ENCODE measurements at places on chromosomes 11 and 22.

- peak; percentile 70 for DNase-seq
These were observed 1.1 kb upstream of the ATG16L2 start for GRCh38 chr11:72812967-72813739.

- peak; percentile 35 for DNase-seq
These were observed 766 bp downstream of the APOL2 start for GRCh38 chr22:36238373-36239149.

GRCh38 chr11:75597636-75598035 lies 35.6 kb downstream of the SERPINH1 start:
- DNase-seq, result peak; percentile 49

GRCh38 chr22:37566329-37566837 lies 6.1 kb downstream of the CDC42EP1 start:
- no peak for DNase-seq

- DNase-seq, result no peak
These were observed 12.5 kb downstream of the IRAG1 start for GRCh38 chr11:10680956-10681487.

GRCh38 chr11:88603091-88603867 lies 265.7 kb upstream of the CTSC start:
- no peak for DNase-seq

GRCh38 chr11:46693597-46694012 lies 6.8 kb downstream of the ARHGAP1 start:
- DNase-seq, result no peak

GRCh38 chr22:35883031-35883620 lies 145.5 kb downstream of the RBFOX2 start:
- peak; percentile 65 for DNase-seq

GRCh38 chr11:103294516-103294915 lies 185.3 kb downstream of the DYNC2H1 start:
- DNase-seq, result no peak

DNA sequence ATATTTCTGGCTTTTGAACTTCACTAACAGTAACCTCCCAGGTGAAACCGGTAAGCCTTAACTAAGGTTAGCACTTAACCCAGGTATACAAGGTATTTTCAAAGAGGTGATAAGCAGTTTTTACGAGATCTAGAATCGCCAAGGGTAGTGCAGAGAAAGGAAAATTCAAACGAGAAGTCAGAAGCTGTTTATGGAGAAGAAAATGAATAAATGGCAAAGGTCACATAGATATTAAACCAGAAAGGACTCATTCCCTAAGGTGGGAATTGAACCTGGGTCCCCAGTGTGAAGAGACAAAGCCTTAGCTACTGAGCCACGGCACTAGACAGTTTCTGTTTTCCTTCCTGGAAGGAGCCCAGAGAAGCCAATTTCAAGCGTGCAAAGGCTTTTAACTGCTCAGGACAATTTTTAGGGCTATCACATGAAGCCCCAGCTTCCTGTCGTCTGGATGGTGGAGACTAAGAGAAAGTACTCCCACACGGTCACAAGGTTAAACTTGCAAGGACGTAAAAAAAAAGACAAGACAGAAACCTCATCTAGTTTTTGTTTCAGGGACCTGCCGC lies 5.7 kb upstream of the C1QTNF6 start:
- peak; percentile 79 for DNase-seq

GRCh38 chr22:47355776-47356510 lies 593.5 kb downstream of the TBC1D22A start:
- DNase-seq, result no peak

GRCh38 chr11:18309691-18310090 lies 12.2 kb downstream of the HPS5 start:
- no peak for DNase-seq

DNA sequence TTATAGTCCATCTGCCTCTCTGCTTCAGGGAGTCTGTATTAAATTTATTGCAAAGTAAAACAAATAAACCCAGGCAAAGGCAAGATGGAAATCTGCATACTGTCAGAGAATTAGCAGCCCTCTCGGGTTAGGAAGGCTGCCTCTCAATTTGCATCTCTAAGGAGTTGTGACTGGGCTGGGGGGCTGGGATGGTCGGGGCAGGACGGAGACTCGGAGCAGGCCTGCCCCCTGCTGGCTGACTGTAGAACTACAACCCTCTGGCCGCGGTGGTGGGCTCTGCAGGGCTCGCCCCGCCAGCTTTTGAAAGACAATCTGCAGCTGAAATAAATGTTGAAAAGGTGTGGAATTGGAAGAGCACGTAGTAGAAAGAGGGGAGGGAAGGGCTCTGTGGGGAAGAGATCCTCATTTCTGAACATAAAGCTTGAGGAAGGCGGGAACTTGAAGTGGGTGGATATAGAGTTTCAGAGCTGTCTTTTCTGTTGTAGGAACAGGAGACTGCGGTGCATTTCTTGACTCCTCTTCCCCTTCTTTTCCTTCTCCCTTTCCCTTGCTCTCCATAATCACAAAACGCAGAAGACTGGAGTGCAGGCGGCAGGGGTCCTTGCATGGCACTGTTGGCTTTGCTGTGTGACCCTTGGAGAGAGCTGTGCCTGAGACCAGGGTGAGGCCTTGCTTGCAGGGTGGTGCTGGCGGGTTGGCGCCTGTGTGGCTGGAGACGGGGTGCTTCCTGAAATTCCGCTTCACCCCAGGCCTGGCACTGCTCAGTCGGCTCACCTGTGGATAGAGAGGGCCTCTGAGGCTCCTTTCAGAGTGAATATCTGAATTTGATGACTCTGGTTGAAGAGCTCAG lies 22.6 kb upstream of the PKNOX2 start:
- peak; percentile 48 for DNase-seq

DNA sequence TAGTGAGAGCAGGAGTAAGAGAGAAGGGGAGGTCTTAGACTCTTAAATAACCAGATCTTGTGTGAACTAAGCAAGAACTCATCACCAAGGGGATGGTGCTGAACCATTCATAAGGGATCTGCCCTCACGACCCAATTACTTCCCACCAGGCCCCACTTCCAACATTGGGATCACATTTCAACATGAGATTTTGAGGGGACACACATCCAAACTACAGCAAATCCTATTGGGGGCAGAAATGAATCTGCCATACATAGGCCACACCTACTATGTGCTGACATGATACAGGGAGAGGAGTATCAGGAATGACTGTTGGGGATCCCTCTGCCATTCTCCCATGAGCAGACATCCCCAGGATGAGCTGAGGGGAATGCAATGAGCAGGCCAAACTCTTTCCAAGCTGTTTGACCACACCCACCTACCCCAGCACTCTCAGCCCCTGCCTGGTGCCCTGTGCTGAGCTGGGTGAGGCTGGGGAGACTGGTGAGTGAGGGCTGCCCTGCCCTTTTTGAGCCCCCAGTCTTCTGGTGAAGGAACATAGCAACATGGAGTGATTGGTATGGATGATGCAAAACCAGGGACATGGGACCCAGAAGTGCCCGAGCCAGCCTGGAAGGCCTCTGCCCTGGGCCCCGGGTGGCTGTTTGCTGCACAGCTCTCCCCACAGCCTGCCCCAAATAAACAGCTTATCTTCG lies 1.2 kb upstream of the GTSE1 start:
- no peak for DNase-seq

DNA sequence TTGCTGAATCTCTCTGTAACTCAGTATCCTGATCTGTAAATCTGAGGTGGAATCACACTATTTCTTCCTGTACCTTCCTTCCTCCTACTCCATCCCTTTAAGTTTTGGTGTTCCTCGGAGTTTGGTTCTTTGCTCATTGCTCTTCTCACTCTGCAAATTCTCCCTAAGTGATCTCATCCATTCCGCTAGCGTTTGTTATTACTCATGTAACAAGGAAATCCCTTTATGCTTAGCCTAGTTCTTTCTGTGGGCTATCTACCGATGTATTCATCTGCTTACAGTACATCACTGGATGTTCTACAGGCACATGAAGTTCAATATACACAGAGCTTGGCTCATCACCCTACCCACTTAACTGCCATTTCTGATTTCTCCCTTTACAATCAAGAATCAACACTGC lies 1.6 kb upstream of the CEP295 start:
- no peak for DNase-seq

GRCh38 chr11:19429108-19429760 lies 188.5 kb upstream of the E2F8 start:
- DNase-seq, result no peak

GRCh38 chr11:39990421-39990831 lies 1469.0 kb downstream of the LRRC4C start:
- DNase-seq, result no peak

GRCh38 chr22:29767171-29768051 lies at the start of gene UQCR10:
Gene UQCR10, plus strand, starts transcription at chr22:29767369. Its CDS starts 30 bp downstream, at chr22:29767399.
- peak; percentile 94 for DNase-seq

- no peak for DNase-seq
These were observed 21.3 kb downstream of the TNKS1BP1 start for GRCh38 chr11:57303280-57303989.

GRCh38 chr11:91926965-91927364 lies 297.7 kb upstream of the FAT3 start:
- no peak for DNase-seq

- no peak for DNase-seq
These were observed 174.4 kb upstream of the NARS2 start for GRCh38 chr11:78748918-78749690.

Measured in Daoy (cell line).